ENCODE measurements at places on chromosomes 7 and 10. TPM values are rescaled to one million over a fixed set of nuclear protein-coding genes. Genes with fewer than 3 reads are reported as not detected.

NEUROG3 gene
- not detected for total RNA-seq

- peaks cover 2% of the 10 kb centered on the region for H3K27me3 ChIP-seq
- peaks cover 25% of the 10 kb centered on the region for H3K4me1 ChIP-seq
- no peak overlapping the region for H3K27ac ChIP-seq
- H3K36me3 ChIP-seq: no peaks in the 10 kb centered on the region
- no peak overlapping the region for H3K4me3 ChIP-seq
Observed at GRCh38 chr7:22200238-22200637, 156.7 kb downstream of the RAPGEF5 start.

DNA sequence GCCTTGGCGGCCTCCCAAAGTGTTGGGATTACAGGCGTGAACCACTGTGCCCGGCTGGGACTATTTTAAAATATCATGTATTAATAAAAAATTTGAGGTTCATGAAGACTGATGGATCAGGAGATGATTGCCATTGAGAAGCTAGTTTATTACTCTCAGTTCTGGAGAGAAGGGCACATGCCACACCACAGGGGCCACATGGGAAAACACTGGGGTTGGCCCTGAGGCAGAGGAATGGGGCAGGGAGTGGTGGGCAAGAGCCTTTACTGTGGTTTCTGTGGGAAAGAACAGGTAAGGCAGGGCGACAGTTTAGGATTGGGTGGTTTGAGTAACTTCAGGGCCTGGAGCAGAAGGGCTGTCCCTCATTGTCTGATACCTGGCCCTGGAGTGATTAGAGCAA lies 6.8 kb upstream of the TBRG4 start:
- no peaks in the 10 kb centered on the region for H3K36me3 ChIP-seq
- H3K4me1 ChIP-seq: no peaks in the 10 kb centered on the region
- peaks cover 10% of the 10 kb centered on the region for H3K27me3 ChIP-seq
- DNase-seq: no peak
- H3K27ac ChIP-seq: no peak overlapping the region

DNA sequence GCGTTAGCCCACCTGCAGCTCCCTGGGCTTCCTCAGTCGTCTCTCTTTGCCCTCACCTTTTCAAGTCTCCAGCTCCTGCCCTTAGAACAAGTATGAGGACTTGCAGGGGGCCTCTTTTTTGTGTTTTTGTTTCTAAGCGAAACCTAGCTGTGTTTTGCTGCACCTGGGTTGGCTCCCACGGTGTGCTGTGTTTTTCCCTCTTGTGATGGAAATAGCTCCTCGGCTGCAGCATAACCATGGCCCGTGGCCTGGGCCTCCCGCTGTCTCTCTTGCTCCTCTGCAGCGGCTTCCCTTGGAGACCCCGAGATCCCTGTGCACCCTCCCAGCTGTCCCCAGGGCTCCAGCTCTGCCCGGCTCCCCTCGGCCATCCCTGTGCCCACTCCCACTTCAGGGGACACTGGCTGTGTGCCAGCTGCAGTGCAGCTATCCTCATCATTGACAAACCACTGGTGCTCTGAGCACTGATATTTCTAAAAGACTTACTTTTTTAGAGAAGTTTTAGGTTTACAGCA lies 75.6 kb upstream of the TCERG1L start:
- no peaks in the 10 kb centered on the region for H3K4me1 ChIP-seq
- no peak overlapping the region for H3K27ac ChIP-seq
- no peak overlapping the region for H3K4me3 ChIP-seq
- peaks cover 4% of the 10 kb centered on the region for H3K27me3 ChIP-seq

PILRB gene
- 62.6 TPM for total RNA-seq

All from glutamatergic neuron (in vitro differentiated cells).